ENCODE measurements at places on chromosomes 4 and X.
A peak's percentile ranks its signal among the peaks of the same experiment; 100 is the strongest.

DNA sequence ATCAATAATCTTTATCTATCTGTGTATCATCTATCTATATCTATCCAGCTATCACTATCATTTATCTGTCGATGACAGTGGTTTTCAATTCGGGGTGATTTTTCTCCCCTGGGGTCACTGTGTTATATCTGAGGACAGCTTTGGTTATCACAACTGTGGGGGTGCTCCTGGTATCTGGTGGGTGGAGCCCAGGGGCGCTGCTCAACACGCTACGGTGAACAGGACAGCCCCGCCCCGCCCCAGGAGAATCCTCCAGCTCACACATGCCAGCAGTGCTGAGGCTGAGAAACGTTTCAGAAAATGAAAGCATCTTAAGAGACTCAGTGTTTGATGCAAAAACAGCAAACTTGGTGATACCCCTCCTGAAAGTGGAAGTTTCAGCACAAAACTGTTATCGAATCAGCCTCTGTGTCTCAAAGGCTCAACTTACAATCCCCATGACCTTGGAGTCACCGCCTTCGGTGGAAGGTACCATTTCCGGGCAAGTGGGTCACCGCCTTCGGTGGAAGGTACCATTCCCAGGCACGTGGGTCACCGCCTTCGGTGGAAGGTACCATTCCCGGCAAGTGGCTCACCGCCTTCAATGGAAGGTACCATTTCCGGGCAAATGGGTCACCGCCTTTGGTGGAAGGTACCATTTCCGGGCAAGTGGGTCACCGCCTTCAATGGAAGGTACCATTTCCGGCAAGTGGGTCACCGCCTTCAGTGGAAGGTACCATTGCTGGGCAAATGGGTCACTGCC lies 315.3 kb downstream of the DHRSX start:
- no peak for DNase-seq

- DNase-seq = no peak
These were observed 19.4 kb downstream of the EVC start for GRCh38 chr4:5730436-5730835.

DNA sequence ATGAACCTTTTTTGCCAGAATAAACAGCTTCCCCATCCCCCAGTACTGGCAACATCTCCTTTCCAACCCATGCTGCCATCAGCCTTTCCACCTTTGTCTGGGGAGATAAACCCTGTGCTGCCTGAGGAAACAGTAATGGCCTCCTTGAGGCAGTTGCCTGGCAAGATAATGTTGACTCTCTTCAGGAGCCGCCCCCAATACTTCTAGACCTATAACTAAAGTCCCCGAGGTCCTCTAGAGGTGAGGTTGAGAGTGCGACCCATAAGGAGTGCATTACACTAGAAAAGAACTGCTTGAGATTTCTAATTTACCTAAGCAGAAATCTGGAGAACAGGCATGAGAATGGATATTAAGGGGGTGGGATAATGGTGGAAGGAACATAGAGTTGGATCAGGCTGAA lies 963.2 kb upstream of the PCDH7 start:
- no peak for DNase-seq

GRCh38 chr4:165667969-165668368 lies 205.1 kb upstream of the TLL1 start:
- DNase-seq = no peak

DNA sequence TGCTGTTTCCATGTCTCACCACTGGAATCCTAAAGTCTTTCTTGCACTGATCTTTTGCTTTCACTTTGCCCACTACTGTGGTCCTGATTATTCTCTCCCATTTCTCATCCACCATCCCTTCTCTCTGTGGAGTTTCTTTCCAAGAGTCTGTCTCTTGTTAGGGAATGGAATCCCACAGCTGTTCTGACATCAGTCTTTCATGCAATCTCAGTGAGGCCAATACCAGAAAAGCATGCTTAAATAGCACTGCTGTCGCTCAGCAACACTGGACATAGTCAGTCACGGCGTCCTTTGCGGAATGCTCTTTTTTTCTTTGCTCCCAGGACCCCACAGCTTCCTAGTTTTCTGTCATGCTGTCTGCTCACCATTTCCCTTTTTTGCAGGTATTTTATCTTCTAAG lies 20.1 kb downstream of the SLITRK4 start:
- DNase-seq = no peak

- DNase-seq = no peak
These were observed 182.4 kb downstream of the MGST2 start for GRCh38 chr4:139848028-139848427.

DNA sequence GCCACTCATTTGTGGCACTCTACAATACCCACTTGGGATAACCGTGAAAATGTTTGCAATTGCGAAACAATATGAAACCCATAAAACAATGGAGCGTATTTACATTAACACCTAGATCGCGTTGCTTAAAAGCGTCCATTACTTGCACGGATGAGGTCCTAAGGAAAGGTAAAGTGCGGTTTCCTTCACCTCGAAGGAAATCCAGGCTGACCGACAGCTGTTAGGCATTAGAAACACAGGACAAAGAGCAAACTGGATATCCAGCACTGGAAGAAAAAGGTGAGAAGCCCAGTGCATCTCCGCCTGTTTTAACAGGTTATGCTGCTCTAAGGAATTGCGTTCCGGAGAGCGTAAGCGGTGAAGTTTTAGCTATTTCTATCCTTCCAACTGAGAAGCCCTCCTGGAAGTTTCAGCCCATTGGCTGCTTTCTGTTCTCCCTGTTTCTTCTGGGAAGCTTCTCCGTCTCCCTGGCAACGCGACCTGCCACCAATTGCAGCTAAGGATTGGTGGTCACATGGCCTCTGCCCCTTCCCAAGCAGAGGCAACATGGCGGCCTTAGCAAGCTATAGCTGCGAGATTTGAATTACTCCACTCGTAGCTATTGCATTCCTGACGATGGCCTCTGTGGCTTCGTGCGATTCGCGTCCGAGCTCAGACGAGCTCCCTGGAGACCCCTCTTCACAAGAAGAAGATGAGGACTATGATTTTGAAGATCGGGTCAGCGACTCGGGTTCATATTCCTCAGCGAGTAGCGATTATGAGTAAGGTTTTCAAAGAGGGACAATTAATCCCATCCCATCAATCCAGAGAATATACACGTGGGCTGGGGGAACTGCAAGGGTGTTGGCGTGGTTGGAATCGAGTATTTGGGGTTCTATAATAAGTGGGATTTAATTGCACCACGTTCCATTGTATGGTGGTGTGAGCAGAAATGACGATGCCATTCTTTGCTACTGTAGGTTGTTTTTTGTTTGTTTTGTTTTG lies at the start of gene INTU:
TSS of gene INTU (plus strand) at position 538 of the 984 bp plus-strand sequence. CDS start at position 616, 78 bp downstream.
- DNase-seq = peak; percentile 12

DNA sequence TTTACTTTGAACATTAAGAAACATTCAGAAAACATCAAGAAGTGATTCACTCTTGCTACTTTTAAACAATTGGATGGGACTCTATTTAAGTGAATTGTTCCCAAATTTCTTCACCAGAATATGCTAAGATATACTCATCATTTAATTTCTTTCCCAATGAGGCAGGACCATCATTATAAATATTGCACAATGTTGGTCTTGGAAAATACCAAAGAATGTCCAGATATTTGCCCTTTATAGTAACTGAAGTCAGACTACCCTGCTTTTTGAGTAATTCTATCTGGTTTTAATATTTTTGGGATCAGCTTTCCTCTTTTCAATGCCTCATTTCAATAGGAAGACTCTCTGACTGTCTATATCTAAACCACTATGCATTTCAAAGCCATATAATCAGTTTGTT lies 129.4 kb upstream of the TENM3 start:
- no peak for DNase-seq

GRCh38 chr4:102761296-102761701 lies 531 bp upstream of the MANBA start:
- DNase-seq = no peak

- no peak for DNase-seq
These were observed 22.4 kb downstream of the GK2 start for GRCh38 chr4:79385641-79386040.

DNA sequence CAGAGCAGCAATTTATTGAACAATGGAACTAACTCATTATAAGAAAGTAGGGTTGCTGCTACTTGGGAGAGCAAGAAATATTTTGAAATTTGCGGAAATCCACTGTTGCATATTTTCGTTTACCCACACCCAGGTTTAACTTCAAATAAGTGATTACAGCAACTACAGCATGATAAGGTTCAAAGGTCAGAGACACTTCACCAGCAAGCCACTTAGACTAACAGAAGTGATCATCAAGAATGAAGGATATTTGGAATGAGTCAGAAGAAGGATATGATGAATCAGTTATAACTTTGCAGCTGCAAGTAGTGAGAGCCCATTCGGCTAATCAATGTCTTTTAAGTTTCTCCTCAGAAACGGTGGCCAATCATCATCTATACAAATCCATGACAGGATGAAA lies 199.3 kb downstream of the TMA16 start:
- DNase-seq = no peak

GRCh38 chrX:40719218-40719617 lies 16.1 kb downstream of the MED14 start:
- DNase-seq = no peak

DNA sequence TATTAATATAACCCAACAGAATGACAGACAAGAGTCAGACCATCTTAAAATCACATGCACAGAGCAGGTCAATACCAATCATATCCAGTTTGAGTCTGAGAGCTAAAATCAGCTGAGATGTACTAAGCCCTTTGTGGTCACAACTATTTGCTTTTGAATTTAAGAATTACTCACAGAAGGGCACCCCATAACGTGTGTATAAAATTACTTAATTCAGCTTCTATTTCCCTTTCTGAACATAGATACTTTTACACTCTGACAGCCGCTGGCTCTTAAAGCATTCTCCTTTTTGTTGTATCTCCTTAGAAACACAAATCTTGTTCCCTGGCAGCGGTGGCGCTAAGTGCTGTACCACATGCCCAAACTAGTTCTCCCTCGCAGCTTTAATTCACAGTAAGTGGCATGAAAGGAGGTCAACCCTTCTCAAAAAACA lies 14.8 kb upstream of the PPARGC1A start:
- no peak for DNase-seq
